ENCODE measurements at places on chromosomes 13 and 19. TPM values are rescaled to one million over a fixed set of nuclear protein-coding genes. Genes with fewer than 3 reads are reported as not detected.

DNA sequence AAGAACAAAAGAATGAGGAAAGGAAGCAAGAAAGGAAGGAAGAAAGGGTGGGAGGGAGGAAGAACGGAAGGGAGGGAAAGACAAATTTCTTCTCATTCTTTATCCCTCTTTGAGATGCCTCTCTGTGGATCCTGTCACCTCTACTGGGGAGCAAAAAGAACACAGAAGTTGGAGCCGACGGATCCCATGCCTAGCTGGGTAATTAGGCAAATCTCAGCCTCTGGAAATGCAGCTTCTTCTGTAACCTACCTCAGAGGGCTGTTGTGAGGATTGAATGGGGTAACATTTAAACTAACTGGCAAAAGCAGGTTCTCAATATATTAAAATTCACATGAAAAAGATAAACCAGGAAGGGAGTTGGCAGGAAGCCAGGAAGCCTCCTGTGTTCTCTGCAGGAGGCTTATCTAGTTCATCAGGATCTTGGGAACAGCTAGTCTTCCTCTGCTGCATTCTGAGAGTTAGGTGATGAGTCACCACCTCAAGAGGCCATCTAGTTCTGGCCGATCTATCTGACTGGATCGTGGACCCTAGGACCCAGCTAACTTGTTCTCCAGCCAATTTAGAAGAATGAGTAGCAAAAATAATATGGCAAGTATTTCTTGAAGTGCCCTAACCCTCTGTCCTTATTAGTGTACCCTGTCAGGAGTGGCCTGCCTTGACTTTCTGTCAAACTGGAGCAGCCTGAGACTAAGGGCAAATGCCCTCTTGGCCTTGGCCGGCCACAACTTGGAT, 15.2 kb upstream of the CPB2 start:
- no peak for DNase-seq

Gene TMEM38A
- 8.0 TPM for polyA plus RNA-seq

DNA sequence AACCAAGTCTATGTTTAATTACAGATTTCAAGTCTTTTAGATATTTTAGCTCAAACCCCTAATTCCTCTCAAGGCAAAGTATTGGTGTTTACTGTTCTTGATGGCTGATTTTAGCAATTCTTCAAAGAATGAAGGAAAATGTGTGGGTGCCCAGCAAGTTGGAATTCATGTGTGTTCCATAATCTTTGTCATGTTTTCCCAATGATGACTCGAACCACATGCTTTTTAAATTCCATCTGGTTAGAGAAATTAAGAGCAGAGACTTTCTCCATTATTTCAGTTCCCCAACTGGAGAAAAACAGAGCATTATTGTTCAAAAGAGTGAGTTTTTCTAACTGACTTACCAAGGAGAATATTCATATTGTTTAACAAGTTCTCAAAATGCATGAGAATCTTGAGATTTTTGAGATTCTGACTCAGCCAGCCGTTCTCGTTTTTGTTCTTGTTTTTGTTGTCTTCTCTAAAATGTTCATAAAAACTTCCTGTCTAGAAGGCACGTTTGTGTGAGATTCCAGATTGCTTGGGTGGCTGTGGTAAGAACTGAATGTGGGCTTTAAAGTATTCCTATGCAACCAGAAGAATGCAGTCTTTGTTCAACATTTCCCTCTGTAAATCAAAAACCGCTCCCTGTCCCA, 404.7 kb downstream of the IRS2 start:
- no peak for DNase-seq

GRCh38 chr19:39407660-39408391, 1.2 kb downstream of the ZFP36 start:
- DNase-seq = no peak
